Prostate gland (tissue), 2 donors: ENCODE measurements at places on chromosomes 12 and 14. TPM values are rescaled to one million over a fixed set of nuclear protein-coding genes. Genes with fewer than 3 reads are reported as not detected.

ABCD2 gene
- total RNA-seq = 0.40 TPM

KRT78 gene
- total RNA-seq = 1.0 TPM

NPAS3 gene
- total RNA-seq = 1.8 TPM

OR10G2 gene
- not detected for total RNA-seq

RPL10L gene
- 7.8 TPM for total RNA-seq

PPP1R1A gene
- total RNA-seq = 12.0 TPM

FOXM1 gene
- total RNA-seq = 10.8 TPM

EPS8 gene
- 67.4 TPM for total RNA-seq

TAS2R31 gene
- 0.59 TPM for total RNA-seq

GPR84 gene
- not detected for total RNA-seq

APOLD1 gene
- total RNA-seq = 16.1 TPM

PTPRO gene
- total RNA-seq = 1.4 TPM

SLC24A4 gene
- 7.2 TPM for total RNA-seq

MANSC4 gene
- not detected for total RNA-seq

HOXC5 gene
- total RNA-seq = not detected

VRTN gene
- not detected for total RNA-seq

MYF5 gene
- total RNA-seq = 4.1 TPM

PCK2 gene
- 15.4 TPM for total RNA-seq

SMARCC2 gene
- 101 TPM for total RNA-seq

RNF212B gene
- total RNA-seq = 21.1 TPM

KRT71 gene
- not detected for total RNA-seq

PCED1B gene
- 46.9 TPM for total RNA-seq

ANKRD33 gene
- not detected for total RNA-seq

NAV3 gene
- total RNA-seq = 12.6 TPM

ALX1 gene
- not detected for total RNA-seq

CHURC1 gene
- total RNA-seq = 49.2 TPM

TMBIM4 gene
- total RNA-seq = 337 TPM

TPI1 gene
- total RNA-seq = 443 TPM

DMAC2L gene
- total RNA-seq = 24.5 TPM

AHSA1 gene
- total RNA-seq = 144 TPM
